Activated CD8-positive, alpha-beta memory T cell treated with anti-CD3 and anti-CD28 coated beads for 4 hours (primary cell): ENCODE measurements at places on chromosomes 5 and 9.

DNA sequence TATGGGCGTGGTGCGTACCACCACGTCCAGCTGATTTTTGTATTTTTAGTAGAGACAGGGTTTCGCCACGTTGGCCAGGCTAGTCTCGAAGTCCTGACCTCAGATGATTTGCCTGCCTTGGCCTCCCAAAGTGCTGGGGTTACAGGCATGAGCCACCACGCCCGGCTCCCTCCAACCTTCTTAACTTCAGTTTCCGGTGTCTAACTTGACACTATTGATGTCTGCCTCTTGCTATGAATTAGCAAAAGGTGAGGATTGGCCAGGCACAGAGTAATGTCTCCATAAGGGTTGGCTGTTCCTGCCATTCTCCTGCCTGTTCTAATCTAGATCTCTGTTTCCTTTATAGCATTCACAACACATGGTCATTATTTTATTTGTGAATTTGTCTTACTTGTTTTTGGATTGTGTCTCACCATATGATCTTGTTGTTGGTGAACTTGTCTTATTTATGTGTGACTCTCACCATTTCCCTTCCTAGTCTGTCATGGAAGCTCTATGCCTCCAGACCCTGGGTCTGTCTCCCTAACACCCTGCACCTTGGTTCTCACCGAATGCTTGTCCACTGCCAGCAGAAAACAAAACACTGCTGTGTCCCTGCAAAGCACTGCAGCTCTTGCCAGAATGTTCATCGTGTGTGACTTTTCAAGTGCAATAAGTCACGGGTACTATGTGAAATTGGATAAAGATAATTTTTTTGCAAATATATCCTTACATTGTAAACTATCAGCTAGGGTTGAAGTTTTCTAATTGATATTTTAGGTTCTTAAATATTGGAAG, 26.0 kb downstream of the BASP1 start:
- DNase-seq = no peak

GRCh38 chr9:133691191-133691590, 47.0 kb downstream of the SARDH start:
- no peak for DNase-seq

DNA sequence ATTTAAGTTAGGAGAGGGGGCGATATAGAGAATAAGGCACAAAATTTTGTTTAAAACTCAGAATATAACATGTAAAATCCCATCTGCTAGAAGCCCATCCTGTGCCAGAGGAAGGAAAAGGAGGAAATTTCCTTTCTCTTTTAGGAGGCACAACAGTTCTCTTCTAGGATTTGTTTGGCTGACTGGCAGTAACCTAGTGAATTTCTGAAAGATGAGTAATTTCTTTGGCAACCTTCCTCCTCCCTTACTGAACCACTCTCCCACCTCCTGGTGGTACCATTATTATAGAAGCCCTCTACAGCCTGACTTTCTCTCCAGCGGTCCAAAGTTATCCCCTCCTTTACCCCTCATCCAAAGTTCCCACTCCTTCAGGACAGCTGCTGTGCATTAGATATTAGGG, 18.3 kb downstream of the MOCS2 start:
- DNase-seq = no peak

DNA sequence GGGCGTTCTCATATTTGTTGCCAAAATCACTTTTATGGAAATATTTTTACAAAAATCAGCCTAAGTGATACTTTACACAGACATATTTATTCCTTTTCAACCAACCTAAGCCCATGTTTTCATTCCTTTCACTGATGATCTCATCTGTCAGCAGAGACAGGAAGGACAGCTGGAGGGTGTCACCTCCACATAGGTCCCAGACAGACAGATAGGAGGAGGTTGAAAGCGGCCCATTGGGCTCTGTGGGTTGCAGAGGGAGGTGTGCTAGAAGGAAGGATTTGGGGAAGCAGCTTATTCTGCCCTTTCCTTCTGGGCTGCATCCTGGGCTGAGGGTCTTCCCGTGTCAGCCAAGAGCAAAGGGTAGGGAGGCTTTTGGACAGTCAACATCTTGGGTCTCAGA, 26.0 kb upstream of the SEMA4D start:
- no peak for DNase-seq

GRCh38 chr9:21523021-21524014, 41.2 kb upstream of the IFNE start:
- no peak for DNase-seq

DNA sequence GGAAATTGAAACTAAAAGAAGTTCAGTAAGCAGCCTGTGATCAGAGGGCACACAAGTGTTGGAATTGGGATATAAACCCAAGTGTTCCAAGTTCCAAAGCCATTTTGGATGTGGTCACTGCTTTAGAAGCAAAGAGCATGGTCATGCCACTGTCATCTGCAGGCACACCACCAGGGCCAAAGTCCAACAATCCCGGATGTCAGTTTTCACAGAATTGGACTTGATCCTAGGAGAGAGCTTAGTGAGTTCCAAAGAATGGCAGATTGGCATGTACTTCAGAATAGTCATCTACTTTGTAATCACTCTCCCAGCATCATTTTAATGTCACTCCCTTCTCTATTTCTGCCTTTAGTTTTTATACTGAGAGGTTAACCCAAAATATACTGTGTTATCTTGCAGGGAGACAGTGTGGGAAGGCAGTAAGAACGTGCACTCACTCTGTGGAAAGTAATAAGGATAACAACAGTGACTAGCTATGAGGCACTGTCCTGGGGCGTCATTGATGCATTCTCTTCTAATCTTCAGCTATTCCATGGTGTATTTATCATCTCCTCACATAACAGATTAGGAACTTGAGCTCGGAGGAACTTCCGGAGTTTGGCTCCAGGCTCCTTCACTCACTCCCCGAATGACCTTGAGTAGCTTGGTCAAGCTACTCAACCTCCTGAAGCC, 388.0 kb downstream of the ACTL7B start:
- DNase-seq = no peak

DNA sequence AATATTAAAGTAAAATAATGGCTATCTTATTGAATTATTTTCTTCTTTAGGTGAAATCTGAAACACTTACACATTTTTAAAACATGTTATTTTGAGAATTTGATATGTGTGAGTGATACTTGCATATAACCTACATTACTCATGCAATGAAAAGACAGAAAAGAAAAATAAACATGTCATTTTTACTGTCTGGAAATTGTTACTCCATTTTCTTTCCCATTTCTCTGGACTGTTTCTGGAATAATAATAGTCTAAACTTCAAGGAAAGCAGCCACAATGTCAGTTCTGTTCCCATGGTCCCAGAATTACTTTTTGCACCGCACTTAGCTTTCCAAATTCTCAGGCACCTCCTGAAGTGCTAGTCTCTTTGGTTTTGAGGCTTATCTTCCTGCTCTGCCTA, 145.5 kb downstream of the PRR16 start:
- DNase-seq = no peak

- DNase-seq = no peak
Measured at GRCh38 chr5:100852051-100852450, 51.0 kb downstream of the ST8SIA4 start.

GRCh38 chr5:79560771-79561524, 47.0 kb upstream of the HOMER1 start:
- no peak for DNase-seq

DNA sequence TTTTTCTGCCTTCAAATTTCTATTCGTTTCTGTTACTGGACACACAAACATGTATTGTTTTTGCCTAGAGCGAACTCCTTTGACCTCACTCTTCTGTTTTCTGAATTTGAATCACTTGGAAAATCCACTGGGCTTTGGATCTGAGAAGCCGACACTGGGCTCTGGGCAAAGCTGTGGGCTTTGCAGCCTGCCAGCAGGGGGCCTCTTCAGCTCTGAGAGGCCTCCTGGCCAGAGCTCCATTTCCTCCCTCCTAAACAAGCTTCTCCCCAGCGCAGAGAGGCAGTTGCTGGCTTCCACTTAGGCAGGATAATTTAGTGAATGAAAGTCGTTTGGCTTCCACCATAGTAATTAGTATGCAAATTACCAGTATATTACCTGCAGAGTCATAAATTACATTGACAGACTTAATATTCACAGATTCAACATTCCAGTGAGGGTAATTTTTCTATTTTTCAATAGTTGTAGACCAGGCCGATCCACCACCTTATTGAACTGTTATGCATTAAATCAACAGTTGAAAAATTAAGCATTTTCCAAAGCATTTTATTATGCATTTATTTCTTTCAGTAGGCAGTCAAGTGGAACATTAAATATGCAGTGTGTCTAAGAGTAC, 104.0 kb upstream of the ZNF366 start:
- no peak for DNase-seq

DNA sequence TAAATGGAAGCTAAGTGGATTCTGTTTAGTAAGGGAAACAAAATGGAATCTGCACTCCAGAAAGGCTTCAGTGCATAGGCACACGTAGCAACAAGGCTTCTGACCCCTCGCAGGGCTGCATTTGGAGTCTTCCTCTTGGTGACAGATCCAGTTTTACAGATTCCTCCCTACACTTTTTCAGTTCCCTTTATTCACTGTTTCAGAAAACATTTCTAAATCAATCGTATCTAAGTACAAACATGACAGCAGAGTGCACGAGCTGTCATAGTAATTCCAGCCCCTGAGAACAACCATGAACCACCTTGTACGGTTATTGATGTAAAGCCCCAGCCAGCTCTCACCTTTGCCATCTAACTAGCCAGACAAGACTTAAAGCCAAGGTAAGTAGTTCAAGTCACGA, 491.6 kb downstream of the SEMA5A start:
- no peak for DNase-seq
